ENCODE measurements at places on chromosomes 1 and 21.
A peak's percentile ranks its signal among the peaks of the same experiment; 100 is the strongest.

DNA sequence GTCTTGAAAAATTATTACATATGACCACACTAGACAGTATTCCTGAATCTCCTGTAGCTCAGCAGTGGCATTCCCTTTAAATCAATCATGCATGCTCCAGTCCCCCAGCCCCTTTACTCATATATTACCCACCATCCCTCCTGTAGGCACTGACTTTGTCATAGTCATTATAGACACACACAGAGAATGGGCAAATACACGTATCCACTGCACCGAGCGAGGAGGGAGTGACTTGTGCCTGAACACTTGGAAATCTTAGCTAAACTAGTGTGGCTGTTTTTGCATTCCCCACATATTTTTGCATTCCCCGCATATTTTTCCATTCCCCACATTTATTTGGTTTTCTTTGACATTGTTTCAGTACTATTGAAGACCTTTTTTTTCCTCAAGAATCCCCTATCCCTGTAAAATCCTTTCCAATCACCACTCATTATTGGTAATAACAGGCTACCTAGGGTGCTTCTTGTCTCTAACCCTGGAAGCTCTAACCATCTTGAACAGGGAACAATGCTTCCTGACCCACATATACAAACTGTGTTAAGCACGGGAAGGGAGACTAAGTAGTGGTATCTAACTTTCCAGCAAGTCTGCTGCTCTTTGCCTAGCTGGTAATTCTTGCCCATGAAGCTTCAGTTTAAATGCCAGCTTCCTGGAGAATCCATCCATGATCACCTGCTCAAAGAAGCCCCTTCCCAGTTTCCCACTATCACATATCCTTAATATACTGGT lies 534.4 kb upstream of the CAMK1G start:
- peak; percentile 85 for DNase-seq

- DNase-seq = peak; percentile 57
Measured at GRCh38 chr1:209080170-209080781, 503.2 kb upstream of the CAMK1G start.

GRCh38 chr1:20349971-20350370 lies 59.3 kb downstream of the VWA5B1 start:
- no peak for DNase-seq

DNA sequence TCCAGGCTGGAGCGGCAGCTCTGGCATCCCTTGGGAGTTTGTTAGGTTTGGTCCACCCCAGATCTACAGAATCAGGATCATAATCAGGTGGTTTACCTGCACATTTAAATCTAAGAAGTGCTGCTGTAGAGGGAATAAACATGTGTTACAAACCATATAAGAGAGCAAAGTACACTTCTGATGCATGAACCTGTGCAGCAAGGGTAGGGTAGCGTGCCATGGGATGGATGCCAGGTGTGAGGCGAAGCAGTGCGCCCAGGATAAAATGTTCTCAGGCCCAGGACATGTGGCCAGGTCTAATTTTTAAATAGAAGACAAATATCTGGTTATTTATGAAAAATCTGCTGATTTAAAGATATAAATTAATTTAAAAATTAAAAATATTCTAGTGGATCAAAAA lies 308.8 kb upstream of the USP24 start:
- no peak for DNase-seq

GRCh38 chr1:160538985-160539651 lies 16.1 kb upstream of the SLAMF6 start:
- DNase-seq = no peak

All from fibroblast of skin of scalp (primary cell).